ENCODE measurements at places on chromosomes 2 and 18.
A peak's percentile ranks its signal among the peaks of the same experiment; 100 is the strongest.

DNA sequence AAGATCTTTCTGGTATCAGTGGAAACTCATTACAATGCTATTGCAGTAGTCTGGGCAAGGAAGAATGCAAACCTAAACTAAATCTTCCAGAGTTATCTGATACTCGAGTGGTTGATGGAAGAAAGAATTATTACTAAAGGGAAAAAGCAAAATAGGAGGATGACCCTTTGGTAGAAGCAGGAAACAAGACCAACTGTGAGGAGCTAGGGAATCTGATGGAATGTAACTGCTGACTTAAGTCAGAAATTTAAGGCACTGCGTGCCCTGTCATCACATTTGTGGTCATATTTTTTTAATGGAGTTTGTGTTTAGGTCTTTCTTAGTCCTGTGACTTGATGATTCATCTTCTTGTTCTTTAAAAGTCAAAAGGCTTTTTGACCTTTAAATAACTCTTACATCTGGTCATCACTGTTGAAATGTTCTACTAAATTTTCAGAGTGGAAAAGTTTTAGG lies 36.5 kb upstream of the ARMC9 start:
- DNase-seq, result peak; percentile 98

GRCh38 chr2:64846177-64846576 lies 143.0 kb upstream of the SLC1A4 start:
- no peak for DNase-seq

- peak; percentile 38 for DNase-seq
These were observed 18.6 kb upstream of the NCL start for GRCh38 chr2:231482806-231483391.

DNA sequence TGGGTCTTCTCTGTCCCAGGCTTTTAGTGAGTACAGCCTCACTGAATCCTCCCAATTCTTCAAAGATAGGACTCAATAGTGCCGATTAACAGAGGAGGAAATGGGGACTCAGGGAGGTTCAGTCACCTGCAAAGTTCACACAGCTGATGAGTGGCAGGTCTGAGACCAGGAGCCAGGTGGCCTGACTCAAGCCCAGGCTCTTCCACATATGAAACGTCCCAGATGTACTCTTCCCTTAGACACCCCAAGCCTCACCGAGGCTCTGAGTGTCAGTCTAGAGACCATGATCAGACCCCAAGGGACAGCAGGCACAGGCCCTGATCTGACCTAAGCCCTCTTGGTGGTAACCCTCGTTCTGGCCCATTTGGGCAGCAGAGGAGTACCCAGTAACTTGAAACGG lies 115.2 kb downstream of the INHBB start:
- DNase-seq, result no peak

- DNase-seq, result no peak
These were observed 104.4 kb downstream of the NOL4 start for GRCh38 chr18:34120294-34120693.

Data from stromal cell of bone marrow (primary cell).